ENCODE measurements at places on chromosomes 2 and 18. TPM values are rescaled to one million over a fixed set of nuclear protein-coding genes. Genes with fewer than 3 reads are reported as not detected.

SCN3A gene
- 0.23 TPM for total RNA-seq

TLX2 gene
- 0.21 TPM for total RNA-seq

CFAP65 gene
- total RNA-seq: not detected

GRCh38 chr18:55768255-55768654 is 180.3 kb upstream of the TCF4 start:
- H3K4me3 ChIP-seq: no peak overlapping the region
- H3K27me3 ChIP-seq: no peaks in the 10 kb centered on the region
- no peak overlapping the region for H3K27ac ChIP-seq
- H3K4me1 ChIP-seq: no peaks in the 10 kb centered on the region
- H3K36me3 ChIP-seq: no peaks in the 10 kb centered on the region

- H3K4me3 ChIP-seq: no peak overlapping the region
- H3K27me3 ChIP-seq: no peaks in the 10 kb centered on the region
- no peak for DNase-seq
- H3K27ac ChIP-seq: no peak overlapping the region
- H3K4me1 ChIP-seq: no peaks in the 10 kb centered on the region
- no peaks in the 10 kb centered on the region for H3K36me3 ChIP-seq
Observed at GRCh38 chr2:28318462-28319117, 74.1 kb upstream of the FOSL2 start.

GRCh38 chr2:69490486-69490885 is 53.3 kb upstream of the NFU1 start:
- H3K4me3 ChIP-seq: no peak overlapping the region
- H3K36me3 ChIP-seq: peaks cover 43% of the 10 kb centered on the region
- peak; percentile 63 for DNase-seq
- peaks cover 27% of the 10 kb centered on the region for H3K4me1 ChIP-seq
- H3K27ac ChIP-seq: peak overlapping the region; percentile 17

DNA sequence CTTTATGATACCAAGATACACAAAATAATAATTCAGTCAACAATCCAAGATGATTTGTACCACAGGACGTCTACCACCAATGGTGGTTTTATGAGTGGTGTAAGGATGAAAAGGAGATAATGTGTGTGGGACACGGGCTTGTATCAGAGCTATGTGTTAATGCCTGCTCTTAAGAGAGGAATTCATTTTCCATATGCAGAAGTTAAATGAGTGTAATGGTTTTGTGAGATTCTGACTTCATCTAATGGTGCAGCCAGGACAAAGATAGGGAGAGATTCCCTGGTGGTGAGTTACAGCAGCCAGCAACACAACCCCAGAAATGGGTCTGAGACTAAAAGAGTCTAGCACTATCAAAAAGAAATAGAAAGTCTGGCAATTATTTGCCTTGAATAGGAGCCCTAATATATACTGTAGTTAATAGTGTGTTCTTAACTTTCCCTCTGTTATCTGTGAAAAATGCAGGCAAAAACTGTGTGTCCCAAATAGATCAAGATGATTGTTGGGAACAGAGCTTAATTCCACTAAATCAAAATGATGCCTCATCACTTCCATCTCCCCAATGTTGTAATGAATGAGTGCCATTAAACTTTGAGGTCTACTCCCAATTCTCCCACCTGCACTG is 455.0 kb upstream of the TCF4 start:
- DNase-seq: no peak
- no peaks in the 10 kb centered on the region for H3K36me3 ChIP-seq
- H3K27me3 ChIP-seq: no peaks in the 10 kb centered on the region
- no peak overlapping the region for H3K27ac ChIP-seq
- H3K4me3 ChIP-seq: no peak overlapping the region

GRCh38 chr2:146982393-146982846 is 862.4 kb upstream of the ACVR2A start:
- H3K4me3 ChIP-seq: no peak overlapping the region
- H3K36me3 ChIP-seq: no peaks in the 10 kb centered on the region
- no peaks in the 10 kb centered on the region for H3K4me1 ChIP-seq
- no peak for DNase-seq

DNA sequence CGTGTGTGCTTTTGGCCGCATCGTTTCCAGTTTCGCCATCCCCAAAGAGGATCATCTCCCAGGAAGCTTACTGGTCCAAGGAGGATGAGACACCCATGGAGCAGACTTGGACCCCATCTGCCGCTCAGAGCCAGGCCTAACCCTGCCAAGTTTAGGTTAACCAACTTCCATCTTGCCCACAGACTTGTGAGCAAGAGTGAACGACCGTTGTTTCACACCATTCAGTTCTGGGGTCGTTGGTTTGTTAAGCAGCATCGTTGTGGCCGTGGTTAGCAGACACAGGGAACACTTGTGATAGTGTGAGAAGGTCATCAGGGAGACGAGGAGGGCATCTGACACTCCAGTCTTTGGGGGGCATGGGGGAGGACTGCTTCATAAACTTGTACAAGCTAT is 15.1 kb downstream of the IL1R2 start:
- no peak for DNase-seq
- H3K27me3 ChIP-seq: no peaks in the 10 kb centered on the region
- peak overlapping the region; percentile 77 for H3K27ac ChIP-seq
- peak overlapping the region; percentile 5 for H3K4me3 ChIP-seq
- H3K4me1 ChIP-seq: peaks cover 17% of the 10 kb centered on the region

DNA sequence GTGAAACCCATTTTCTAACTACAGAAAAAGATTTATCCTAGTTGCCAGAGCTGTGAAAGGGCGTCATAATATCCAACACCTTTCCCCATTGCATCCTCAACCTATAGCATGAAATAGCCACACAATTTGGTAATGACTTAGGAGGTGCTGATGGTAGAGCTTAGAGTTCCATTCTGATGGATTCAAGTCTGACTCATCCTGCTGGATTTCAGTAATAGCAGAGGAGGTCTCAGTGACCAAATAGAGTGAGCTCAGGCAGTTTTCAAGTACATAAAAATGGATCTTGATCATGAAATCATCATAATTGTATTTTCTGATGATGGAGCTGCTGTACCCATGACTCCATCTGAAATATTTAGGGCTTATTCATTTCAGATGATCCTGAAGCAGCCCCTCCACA is 270.7 kb upstream of the KLHL29 start:
- peaks cover 10% of the 10 kb centered on the region for H3K27me3 ChIP-seq
- H3K4me3 ChIP-seq: no peak overlapping the region
- H3K4me1 ChIP-seq: no peaks in the 10 kb centered on the region

- no peaks in the 10 kb centered on the region for H3K36me3 ChIP-seq
- H3K27me3 ChIP-seq: no peaks in the 10 kb centered on the region
- no peak for DNase-seq
- H3K4me3 ChIP-seq: peak overlapping the region; percentile 60
- H3K4me1 ChIP-seq: peaks cover 66% of the 10 kb centered on the region
Observed at GRCh38 chr2:181306785-181307184, 150.4 kb upstream of the ITGA4 start.

- no peaks in the 10 kb centered on the region for H3K4me1 ChIP-seq
- H3K27ac ChIP-seq: no peak overlapping the region
- no peaks in the 10 kb centered on the region for H3K36me3 ChIP-seq
- H3K4me3 ChIP-seq: no peak overlapping the region
- H3K27me3 ChIP-seq: peaks cover 2% of the 10 kb centered on the region
Observed at GRCh38 chr18:55142410-55142809, 183.1 kb upstream of the CCDC68 start.

DNA sequence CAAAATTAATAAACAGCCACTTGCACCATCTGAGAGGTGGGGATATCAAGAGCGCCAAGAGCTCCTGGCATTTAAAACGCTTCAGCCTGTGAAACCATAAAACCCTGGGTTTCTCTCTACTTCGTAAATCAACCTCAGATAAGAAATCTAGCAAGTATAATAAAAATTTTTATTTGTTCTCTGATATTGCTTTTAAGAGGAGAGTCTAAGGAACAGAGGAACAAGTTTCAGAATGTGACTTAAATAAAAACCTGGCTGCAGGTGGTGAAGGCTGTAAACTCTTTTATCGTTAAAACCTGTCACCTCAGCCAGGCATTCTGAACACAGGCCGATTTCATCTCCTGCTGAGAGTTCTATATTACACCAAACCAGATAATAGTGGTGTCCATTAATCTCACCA is 9.9 kb downstream of the DYTN start:
- DNase-seq: no peak
- peaks cover 2% of the 10 kb centered on the region for H3K27me3 ChIP-seq
- H3K4me3 ChIP-seq: no peak overlapping the region
- no peaks in the 10 kb centered on the region for H3K4me1 ChIP-seq
- no peaks in the 10 kb centered on the region for H3K36me3 ChIP-seq

GRCh38 chr2:37568565-37568964 is 102.9 kb downstream of the CDC42EP3 start:
- peak; percentile 44 for DNase-seq
- H3K27ac ChIP-seq: no peak overlapping the region
- H3K4me3 ChIP-seq: no peak overlapping the region
- no peaks in the 10 kb centered on the region for H3K36me3 ChIP-seq
- H3K27me3 ChIP-seq: no peaks in the 10 kb centered on the region

Measured in activated CD4-positive, alpha-beta T cell treated with anti-CD3 and anti-CD28 coated beads for 36 hours (primary cell).